ENCODE measurements at places on chromosomes 5 and 9.

GRCh38 chr9:98657897-98658296 is 50.8 kb downstream of the GABBR2 start:
- DNase-seq = no peak

DNA sequence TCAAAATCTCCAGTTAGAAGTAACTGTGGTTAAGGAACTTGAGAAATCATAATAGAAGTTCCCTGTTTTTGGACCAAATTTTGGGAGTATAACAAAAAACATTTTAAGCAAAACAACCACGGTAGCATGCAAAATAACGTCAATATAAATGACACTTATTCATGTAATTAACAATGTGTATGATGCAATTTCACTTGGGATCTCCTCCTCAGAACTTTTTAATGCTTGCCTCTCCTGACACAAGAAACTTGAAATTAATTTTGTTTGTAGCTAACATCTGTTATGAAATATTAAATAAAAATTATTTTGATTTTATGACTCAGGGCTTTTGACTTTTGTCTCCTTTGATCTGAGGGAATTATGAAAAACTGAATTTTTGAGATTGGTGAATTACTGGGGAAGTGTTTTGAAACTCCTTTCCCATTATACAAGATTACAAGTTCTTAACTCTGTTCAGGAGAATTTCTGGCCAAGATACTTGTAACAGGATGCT is 149.7 kb downstream of the ATP10B start:
- DNase-seq = no peak

DNA sequence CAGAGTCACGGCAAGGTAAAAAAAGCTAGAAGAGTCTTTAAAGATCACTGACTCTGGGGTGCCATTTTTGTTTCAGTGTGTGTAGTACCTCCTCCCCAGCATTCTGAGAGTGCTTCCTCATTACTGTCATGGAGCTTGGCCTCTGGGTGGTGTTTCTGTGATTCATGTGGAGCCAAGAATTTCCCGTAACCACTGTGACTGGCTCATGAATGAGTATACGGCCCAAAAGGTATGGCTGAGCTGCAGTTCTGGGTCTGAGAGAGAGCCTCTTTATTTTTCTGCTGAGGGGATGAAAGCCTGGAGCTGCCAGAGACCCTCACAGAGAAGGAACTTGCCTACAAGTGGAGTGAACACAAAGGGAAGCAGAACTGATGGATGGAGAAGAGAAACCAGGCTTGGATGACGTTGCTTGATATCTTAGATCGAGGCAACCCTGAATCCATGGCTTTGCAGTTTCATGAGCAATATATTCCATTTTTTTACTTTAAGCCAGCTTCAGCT is 85.6 kb downstream of the PTTG1 start:
- DNase-seq = no peak

- DNase-seq = no peak
Observed at GRCh38 chr9:14219850-14220249, 94.1 kb downstream of the NFIB start.

GRCh38 chr5:127812570-127812969 is 109.4 kb downstream of the CCDC192 start:
- DNase-seq = no peak

DNA sequence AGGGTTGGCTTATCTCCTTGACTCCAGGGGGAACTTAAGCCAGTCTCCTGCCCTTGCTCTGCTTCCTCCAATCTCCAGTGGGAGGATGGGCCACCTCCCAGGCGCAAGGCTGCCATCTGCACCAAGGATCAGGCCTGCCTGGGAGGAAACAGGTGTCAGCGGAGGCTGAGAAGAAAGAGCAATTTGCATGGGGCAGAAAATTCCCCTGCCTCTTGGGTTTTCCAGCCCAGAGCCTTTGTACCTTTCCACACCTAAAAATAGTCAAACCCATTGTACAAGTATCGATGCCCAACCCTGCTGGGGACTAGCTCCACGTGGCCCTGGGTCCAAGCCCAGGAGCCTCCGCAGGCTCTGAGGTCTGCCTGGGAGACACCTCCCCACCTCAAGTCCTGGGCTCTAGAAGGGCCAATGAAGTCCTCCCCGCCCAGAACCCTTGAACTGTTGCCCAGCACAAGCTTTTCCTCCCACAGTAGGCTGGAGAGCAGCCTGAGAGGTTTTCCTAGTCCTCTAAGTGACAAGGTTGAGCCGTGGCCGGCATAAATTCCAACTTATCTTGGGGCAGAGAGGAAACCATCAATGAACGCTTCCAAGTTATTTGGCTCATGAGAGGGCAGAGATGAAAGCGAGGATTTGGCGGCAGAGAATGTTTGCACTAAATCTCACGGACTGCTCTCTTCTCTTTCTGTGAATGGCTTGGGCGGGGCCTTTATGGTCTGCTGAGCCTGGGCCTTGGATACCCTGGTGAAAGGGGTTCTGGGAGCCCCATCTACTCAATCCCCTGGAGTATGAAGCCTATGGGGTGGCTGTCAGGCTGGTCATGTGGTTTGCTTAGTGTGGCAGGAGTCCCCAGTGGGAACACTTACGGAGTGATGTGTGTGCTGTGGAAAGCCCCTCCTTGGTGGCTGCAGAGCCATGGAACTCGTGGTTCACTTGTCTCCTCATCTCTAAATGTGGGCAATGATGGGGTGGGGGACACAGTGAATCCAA is 15.6 kb downstream of the JADE2 start:
- DNase-seq = no peak

DNA sequence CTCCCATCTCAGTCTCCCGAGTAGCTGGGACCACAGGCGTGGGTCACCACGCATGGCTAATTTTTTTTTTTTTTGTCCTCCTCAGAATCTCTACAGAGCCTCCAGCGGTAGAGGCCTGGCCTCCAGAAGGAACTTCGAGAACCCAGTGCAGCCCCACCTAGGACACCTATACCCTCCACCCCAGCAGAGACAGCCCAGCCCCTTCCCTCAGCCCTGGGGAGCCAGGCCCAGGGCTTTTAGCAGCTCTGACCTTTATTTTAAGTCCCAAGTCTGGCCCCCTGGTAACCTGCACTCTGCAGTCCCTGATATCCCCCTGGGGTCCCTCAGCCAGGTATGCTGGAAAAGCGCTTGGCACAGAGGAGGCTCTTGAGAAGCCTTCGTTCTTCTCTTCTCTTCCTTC is 5.2 kb downstream of the GLIPR2 start:
- DNase-seq = no peak

- DNase-seq = no peak
Observed at GRCh38 chr5:171673328-171673727, 112.3 kb upstream of the SMIM23 start.

- DNase-seq = no peak
Observed at GRCh38 chr5:102758576-102758975, 3.5 kb downstream of the PAM start.

DNA sequence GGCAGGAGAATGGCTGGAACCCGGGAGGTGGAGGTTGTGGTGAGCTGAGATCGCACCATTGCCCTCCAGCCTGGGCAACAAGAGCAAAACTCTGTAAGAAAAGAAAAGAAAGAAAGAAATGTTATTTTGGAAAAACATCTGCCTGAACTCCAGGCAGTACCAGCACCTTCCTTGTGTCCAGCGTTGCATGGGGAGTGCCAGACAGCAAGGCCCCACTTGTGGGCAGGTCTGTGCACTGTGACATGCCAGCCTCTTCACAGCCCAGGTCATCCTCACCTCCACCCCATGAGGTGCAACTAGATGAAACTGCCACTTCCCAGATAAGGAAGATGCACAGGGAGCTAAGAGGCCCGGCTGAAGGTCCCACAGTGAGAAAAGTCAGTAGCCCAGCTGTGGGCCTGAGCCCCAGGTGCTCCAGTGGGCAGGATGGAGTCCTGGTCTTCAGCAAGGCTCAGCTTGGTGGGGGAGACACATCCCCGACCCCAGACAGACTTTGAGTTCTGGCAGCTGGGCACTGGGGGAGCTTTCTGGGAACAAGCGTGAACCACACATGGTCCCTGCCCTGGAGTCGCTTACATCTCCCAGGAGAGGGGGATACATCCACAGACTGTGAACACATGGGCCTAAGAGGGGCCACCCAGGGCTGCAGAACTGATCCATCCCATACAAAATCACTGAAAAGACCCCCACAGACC is 146.9 kb upstream of the IER5L start:
- DNase-seq = no peak

GRCh38 chr9:69030851-69031645 is 4.5 kb upstream of the FXN start:
- no peak for DNase-seq

DNA sequence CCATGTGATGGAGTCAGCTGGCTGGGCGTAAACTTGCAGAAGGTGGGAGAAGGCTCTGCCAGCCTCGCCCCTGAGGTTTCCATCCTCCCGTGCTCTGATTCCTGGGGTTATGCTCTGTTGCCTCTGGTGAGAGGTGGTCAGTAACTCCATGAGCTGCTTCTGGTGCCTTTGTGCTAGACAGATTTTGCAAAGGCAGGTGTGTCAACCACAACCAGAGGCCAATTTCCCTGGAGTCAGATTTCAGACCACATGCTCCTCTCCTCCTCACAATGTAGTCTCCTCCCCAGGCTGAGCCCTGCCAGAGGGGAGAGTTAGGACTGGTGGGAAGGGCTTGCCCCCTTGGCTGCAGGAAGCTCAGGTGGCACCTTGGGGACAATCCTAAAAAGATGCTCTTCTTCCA is 38.8 kb upstream of the TENT4A start:
- no peak for DNase-seq

- no peak for DNase-seq
Observed at GRCh38 chr9:101727612-101728524, 10.6 kb downstream of the GRIN3A start.

DNA sequence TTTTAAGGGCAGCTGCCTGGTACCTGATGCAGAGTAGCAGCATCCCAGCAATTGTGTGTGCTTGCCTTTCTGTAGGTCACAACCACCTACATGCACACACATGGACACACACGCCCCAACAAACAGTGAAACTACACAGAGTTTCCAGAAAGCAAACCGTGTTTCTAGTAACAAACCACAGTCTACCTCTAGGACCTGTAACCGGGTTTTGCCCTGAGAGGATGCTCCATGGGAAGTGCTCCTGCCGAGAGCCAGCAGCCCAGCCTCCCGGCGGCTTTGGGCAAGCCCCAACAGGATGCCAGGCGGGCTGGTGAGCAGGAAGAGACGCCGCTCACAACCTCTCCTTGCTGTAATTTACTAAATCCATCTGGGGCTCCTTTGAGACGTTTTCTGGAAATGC is 4.1 kb upstream of the TCF7 start:
- no peak for DNase-seq

- no peak for DNase-seq
Observed at GRCh38 chr5:171420431-171421241, 1.2 kb downstream of the FGF18 start.

GRCh38 chr9:134636149-134636507 is 5.5 kb upstream of the COL5A1 start:
- DNase-seq = no peak

GRCh38 chr5:147971472-147971871 is 65.1 kb upstream of the C5orf46 start:
- no peak for DNase-seq

DNA sequence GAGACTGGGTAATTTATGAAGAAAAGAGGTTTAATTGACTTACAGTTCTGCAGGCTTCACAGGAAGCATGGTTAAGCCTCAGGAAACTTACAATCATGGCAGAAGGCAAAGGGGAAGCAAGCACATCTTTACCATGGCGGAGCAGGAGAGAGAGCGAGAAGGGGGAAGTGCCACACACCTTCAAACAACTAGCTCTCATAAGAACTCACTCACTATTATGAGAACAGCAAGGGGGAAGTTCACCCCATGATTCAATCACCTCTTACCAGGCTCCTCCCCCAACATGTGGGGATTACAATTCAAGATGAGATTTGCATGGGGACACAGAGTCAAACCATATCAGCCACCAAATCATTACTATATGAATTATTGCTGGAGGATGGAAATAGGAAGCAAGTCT is 30.3 kb upstream of the STX17 start:
- DNase-seq = no peak

- no peak for DNase-seq
Observed at GRCh38 chr5:143733665-143734455, 78.1 kb upstream of the HMHB1 start.

DNA sequence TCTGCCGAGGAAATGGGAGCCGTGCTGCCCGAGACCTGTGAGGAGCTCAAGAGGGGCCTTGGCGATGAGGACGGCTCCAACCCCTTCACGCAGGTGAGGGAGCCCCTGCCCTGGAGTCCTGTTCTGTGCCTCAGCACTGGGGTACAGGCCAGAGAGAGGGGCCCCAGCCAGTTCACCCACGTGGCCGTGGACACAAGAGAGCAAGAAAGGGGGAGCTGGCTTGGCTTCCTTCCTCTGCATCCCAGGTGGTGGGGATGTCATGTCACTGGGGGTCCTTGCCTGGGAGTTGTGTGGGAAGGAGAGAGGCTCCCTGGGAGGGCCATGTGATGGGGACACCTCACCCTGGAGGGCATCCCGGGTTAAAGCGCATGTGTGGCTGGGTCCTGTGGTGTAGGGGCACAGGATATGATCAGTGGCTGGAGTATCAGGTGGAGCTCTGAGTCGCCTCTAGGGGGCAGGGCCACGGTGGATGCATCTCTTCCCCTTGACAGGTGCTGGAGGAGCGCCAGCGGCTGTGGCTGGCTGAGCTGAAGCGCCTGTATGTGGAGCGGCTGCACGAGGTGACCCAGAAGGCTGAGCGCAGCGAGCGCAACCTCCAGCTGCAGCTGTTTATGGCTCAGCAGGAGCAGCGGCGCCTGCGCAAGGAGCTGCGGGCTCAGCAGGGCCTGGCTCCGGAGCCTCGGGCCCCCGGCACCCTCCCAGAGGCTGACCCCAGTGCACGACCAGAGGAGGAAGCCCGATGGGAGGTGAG is 7.5 kb downstream of the N4BP3 start:
- DNase-seq = peak; percentile 87

- no peak for DNase-seq
Observed at GRCh38 chr5:53179691-53180090, 70.1 kb upstream of the MOCS2 start.

DNA sequence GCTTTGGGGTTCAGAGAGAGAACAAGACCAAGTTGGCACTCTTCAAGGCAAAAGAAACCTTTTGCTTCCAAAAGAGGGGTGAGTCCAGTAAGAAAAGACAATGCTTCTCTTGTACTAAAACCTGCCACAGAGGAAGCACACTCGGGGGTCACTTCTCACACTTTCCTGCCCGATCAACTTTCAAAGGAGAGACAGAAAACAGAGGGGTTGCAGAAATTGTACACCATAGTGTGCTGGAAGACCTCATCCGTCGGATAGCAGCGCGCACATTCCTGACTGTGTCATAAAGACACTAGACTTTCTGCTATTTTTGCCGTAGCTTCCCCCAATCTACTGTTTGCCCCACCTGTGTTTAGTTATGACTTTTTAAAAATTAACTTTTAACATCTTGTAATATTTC is 66.9 kb downstream of the OR2K2 start:
- no peak for DNase-seq

Data from activated CD8-positive, alpha-beta memory T cell treated with anti-CD3 and anti-CD28 coated beads, Interleukin-2, amount 50 U/mL, for 48 hours (primary cell).